BE2C (cell line): ENCODE measurements at places on chromosomes 12 and 14.
A peak's percentile ranks its signal among the peaks of the same experiment; 100 is the strongest.

GRCh38 chr14:77026930-77027537, 1.5 kb downstream of the IRF2BPL start:
- DNase-seq: peak; percentile 68

DNA sequence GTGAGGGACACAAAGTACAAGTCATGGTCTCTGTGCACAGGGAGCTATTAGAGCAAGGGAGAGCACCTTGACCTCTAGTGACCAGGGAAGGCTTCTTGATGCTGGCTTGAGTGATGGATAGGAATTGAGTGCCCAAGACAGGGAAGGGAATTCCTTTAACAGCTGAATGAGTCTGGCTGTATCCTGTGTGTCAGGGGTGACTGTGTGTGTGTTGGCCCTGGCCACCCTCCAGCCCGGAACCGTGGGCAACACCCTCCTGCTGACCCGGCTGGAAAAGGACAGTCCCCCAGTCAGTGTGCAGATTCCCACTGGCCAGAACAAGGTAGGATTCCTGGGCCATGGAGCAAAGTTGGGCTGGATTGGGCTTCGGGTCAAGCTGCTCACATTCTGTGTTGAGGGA, 5.5 kb upstream of the PFDN5 start:
- DNase-seq: no peak

DNA sequence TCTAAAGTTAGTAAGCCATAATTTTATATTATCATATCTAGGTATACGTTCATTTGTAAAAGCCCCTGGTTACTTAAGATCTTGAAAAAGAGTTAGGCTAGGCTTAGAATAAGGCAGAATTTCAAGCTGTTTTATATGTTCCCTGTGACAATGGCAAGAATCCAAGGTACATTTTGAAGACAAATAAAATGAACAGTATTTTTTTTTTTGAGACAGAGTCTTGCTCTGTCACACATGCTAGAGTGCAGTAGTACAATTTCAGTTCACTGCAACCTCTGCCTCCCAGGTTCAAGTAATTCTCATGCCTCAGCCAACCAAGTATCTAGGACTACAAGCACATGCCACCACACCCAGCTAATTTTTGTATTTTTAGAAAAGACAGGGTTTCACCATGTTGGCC, 139.2 kb downstream of the DUSP6 start:
- DNase-seq: no peak

GRCh38 chr14:95331708-95332408, 12.2 kb upstream of the CLMN start:
- DNase-seq: no peak

- DNase-seq: no peak
These were observed 10.6 kb downstream of the CCDC88C start for GRCh38 chr14:91406982-91407381.

DNA sequence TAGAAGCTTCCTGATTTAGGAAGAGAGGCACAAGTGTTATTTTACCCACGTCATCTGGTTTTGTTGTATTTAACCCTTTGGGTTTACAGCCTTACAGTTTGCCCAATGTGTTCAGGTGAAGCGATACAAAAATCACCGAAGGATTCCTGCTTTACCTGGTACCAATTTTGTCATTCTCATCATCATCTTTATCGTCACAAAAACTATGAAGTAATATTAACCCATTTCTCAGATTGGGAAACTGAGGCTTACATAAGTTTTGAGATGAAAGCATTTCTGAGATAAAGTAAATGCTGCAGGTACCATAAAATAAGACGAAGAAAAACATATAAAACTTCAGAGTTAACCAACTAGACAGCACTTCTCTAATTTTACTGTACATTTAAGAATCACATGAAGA, 370.6 kb upstream of the OR4E1 start:
- DNase-seq: no peak

DNA sequence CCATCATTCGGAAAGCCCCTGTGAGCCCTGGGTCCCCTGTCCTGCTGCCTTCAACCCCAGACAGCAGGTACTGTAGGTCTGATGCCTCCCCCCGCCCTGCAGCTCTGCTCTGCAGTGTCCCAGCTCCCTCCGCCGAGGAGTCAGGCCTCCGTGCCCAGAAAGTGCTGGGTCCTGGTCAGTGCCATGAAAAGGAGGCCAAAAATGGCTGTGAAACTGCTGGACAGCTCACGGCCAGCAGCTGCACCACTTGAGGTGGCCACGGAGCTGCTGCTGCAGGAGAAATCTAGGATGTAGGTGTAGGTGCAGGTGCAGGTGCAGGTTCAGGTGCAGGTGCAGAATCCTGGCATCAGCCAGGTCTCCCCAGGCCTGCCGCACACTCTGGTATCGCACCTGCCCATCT, 196.1 kb downstream of the SLC15A4 start:
- DNase-seq: no peak

DNA sequence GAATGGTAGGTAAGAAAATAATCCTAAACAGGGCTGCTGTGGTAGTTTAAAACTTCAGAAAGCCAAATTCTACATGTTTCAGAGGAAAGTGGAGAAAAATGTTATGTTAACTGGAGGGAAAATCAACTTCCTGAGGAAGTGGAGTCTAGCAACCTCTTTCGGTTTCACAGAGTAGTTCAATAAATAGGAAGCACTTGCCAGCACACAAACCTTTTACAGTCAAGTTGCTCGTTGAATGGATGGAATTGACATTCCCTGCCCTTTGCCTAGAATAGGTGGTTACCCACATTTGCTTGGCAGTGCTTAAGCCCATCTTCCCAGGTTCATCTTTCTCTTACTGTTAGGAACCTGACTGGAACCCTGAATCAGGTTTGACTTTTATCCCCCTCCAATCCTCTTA, 15.9 kb downstream of the ANKRD13A start:
- DNase-seq: no peak

DNA sequence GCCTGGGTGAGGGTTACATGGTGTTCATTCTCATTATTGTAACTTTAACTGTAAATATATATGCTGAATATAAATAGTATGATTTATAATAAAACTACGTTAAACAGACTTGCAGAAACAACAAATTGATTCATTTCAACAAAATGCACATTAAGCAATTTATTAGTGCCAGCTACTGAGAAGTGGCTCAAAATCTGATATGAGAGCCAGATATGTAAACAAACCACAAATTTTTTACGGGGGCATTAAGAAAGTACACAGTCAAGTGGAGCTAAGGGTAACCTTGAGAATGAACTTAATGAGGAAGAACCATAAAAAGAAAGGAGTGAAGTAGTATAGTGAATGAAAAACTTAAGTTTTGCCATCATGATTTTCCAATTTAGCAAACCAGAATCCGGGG, 40.3 kb downstream of the CEP128 start:
- DNase-seq: no peak

GRCh38 chr12:126582231-126582630, 1517.0 kb downstream of the AACS start:
- no peak for DNase-seq

- no peak for DNase-seq
These were observed 26.3 kb downstream of the NKX2-1 start for GRCh38 chr14:36493761-36494160.

GRCh38 chr14:61101803-61102548, 120.9 kb downstream of the SLC38A6 start:
- DNase-seq: no peak

- peak; percentile 34 for DNase-seq
These were observed 247.1 kb downstream of the AKAP6 start for GRCh38 chr14:32576088-32576795.

- no peak for DNase-seq
These were observed 170.2 kb downstream of the BCAT1 start for GRCh38 chr12:24778486-24779304.

GRCh38 chr12:46915082-46915481, 89.3 kb upstream of the SLC38A4 start:
- DNase-seq: no peak

DNA sequence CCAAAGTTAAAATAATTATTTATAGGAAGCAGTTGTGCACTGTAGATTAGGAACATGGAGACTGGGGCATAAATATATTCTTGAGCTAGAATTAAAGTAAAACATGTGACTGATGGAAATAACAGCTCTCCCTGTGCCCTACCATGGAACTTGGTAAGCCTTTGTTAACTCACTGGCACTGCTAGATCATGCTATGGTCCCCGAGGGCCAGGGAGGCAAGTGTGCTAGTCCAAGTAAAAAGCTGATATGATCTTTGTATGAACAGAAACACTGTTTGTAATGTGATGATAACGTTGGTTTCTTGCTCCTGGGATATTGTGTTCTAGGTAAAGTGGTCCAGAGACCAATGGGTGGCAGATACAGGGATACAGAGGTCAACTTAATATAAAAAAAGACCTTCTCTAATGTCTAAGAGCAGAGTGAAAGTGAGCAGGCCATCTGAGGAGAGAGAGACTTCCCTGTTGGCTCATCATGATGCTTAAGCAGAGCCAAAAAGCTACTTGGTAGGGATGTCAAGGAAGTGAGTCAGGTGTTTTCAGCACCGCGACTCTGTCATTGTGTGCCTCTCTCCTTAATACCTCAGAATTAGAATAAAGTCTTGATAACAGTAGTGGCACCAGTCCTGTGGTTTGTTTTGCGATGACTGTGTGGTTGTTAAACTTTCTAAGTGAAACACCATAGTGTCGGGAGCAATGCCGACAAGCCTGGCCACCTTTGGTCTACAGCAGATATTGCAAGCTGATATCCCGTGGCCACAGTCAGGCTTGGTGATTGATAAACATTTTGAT, 27.6 kb downstream of the BICD1 start:
- peak; percentile 71 for DNase-seq

DNA sequence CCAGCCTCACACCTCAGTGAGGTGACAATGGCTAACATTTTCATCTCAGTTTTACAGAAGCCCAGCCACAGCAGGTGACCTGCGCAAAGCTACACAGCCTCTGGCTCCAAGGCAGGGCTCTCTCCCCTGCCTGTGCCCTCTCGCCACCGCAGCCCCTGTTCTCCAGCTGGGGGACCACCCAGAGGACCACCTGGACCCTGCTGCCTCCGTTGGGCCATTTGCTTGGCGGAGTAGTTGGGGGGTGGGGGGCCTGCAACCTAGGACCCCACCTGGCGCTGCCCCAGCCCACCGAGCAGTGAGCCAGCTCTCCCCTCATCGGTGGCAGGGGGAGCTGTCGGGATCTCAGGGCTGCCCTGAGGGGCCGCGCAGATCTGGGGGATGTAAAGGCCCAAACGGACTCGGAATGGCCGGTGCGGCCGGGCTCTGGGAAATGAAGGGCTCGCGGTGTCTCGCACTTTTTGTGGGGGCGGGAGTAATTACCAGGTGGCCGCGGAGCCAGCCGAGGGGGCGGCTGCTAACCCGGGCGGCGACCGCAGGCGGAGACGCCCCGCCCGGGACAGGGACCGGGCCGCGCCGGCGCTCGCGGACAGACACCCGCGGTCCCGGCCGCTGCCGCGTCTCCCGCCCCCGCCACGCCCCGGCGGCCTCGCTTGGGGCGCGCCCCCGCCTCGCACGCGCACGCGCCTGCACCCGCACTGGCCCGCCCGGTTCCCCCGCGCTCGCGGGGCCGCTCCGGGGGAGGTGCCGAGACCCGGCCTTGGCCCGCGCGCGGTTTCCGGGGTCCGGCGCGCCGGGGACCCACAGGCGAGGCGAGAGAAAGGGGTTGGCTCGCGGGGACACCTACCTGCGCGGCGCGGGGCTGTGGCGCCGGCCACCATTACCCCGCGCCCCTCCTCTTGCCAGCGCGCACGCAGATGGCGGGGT, 8.6 kb upstream of the GPR68 start:
- peak; percentile 58 for DNase-seq

- no peak for DNase-seq
These were observed 63.1 kb upstream of the STK38L start for GRCh38 chr12:27180906-27181505.
